Activated T-cell treated with anti-CD3 and anti-CD28 coated beads, Interleukin-2, amount 50 U/mL, for 24 hours (primary cell): ENCODE measurements at places on chromosomes 4 and X.

GRCh38 chr4:18535948-18536347 is 514.4 kb upstream of the LCORL start:
- DNase-seq = no peak

DNA sequence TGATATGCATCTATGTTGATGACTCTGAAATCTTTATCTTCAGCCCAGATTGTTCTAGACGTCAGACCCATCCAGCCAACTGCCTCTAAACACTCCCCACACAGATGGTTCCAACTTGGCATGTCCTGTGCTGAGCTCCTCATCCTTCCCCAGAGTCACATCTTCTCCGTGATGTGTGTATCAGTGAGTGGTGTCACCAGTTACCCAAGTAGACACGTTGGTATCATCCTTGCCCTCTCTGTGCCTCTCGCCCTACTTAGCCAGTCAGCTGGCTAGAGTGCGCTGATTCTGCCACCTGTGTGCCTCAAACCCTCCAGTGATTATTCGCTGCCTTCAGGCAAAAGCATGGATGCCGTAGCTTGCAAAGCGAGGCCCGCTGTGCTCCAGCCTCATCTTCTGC is 18.6 kb downstream of the PRIMPOL start:
- DNase-seq = no peak

DNA sequence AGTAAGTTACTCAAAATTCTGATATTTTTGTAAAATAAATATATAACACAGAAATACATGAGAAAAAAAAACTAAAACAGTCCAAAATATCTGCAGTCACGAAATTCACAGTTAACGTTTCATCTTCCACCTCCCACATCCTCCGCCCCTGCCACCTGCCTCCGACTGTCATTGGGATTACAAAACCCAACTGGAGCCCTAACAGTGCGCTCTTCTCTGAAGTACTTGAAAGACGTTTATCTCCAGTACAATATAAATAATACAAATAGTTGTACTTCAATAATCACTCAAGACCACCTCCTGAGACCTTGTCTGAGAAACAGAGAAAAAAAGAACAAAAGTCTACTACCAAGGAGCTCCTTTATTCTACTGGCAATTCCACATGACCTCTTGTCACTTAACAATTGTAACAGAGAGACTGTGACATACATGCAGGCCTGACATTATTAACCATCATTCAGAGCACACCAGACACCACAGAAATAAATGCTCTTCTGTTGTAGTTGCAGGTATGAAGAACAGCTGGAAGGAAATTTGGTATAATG is 280.6 kb downstream of the PPP3CA start:
- DNase-seq = no peak

GRCh38 chrX:70054391-70054790 is 4.7 kb upstream of the AWAT2 start:
- DNase-seq = no peak

DNA sequence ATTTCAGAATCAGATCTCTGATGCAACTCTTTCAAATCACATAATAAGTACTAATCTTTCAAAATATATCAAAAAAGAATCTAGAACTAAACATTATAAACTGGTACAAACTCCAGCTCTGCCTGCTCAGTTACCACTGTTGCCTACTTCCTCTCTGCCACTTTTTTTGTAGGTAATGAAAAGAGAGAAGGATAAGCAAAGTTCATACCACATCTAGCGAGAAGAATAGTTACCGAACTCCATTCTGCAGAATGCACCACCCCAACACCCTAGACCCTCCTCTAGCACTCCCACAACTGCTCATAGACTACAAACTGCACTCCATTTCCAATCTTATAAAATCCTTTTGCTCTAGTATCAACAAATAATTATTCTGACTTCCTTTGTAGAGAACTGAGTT is 19.7 kb upstream of the LRBA start:
- DNase-seq = no peak

- DNase-seq = no peak
These were observed 34.1 kb upstream of the TNIP3 start for GRCh38 chr4:121198251-121198650.

- no peak for DNase-seq
These were observed 390.9 kb downstream of the ADAM29 start for GRCh38 chr4:175309041-175309440.

DNA sequence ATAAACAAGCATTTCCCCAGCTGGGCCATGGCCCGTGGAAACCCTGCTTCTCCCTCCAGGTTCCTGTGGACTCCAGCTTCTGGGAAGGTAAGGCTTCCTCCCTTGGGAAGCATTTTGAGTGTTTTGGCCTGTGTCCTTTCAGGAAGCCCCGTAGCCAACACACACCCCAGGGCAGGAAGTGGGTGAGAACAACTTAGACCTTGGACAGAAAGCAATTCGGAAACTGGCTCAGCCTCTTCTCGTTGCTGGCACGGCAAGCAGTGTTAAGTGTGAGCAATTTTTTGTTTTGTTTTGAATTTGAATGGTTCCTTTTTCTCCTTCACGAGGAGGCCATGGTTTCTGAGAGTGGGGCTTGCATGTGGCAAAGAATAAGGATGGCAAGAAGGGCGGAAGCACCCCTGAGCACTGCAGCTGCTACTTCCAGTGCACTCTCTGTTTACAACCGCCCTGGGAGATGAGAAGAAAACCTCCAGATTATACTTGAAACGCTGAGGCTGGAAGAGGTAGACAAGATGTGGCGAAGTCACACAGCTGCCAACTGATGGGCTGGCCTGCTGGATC is 14.1 kb upstream of the CYTL1 start:
- DNase-seq = no peak

- DNase-seq = no peak
These were observed 25.5 kb downstream of the MAGEA4 start for GRCh38 chrX:151938172-151938571.

DNA sequence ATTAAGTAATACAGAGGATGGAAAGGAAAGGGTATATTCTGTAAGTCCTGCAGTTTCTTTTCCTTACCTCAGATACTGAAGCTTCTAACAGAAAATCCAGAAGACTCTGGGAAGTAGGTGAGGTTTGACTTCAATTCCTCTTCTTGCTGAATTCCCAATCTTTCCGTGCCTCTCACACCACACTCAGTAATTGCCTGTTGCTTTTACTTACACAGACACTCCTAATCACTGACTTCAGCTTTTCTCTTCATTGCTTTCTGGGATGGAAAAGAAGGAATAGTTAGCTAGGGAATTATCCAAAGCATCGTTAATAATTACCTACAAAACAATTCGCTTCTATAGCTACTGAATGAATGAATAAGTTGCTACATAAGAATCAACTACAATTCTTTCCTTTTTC is 163.6 kb downstream of the FBXO8 start:
- no peak for DNase-seq
